Activated effector memory CD4-positive, alpha-beta T cell treated with Interleukin-2 at 50 U/mL for 16 hours (primary cell): ENCODE measurements at places on chromosomes 2 and 18.

DNA sequence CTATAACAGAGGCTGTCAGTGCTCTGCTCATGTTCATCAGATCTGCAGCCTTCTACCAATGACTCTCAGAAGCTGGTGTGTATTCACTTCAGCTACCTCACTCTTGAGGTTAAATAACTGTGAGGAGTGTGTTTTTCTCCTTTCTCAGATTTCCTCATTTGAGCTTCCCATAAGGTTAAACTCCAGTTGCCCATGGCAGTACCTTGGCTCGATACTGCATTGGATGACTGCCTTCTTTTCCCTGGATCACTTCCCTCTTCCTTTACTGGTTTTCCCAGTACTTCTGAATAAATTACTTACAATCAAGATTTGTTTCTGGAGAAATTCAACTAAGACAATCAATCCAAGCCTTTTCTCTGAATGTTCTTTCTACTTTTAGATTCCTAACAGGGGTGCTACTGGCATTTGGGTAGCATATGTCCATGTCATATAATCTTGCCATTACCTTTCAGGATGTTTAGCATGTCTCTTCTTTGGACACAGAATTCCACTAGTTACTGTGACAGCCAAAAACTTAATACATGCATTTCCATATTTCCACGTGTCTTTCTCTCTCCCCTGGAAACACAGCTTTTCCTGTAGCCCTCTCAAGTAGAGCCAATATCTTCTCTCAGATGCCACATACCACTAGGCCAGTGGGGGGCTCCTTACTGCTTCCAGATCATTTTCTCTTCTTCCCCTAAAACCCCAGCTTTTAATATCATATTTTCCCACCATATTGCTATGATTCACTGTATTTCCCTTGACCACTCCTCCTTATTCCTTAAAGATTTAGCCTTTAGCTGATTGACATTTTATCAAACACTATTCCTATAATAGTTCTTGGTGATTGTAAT, 15.0 kb upstream of the SPOPL start:
- no peak for DNase-seq

- DNase-seq = no peak
Measured at GRCh38 chr2:109694190-109694589, 80.0 kb downstream of the SOWAHC start.

GRCh38 chr2:149872638-149873150, 285.1 kb upstream of the MMADHC start:
- DNase-seq = no peak

- DNase-seq = no peak
Measured at GRCh38 chr18:50716902-50717301, 102.9 kb downstream of the MRO start.

DNA sequence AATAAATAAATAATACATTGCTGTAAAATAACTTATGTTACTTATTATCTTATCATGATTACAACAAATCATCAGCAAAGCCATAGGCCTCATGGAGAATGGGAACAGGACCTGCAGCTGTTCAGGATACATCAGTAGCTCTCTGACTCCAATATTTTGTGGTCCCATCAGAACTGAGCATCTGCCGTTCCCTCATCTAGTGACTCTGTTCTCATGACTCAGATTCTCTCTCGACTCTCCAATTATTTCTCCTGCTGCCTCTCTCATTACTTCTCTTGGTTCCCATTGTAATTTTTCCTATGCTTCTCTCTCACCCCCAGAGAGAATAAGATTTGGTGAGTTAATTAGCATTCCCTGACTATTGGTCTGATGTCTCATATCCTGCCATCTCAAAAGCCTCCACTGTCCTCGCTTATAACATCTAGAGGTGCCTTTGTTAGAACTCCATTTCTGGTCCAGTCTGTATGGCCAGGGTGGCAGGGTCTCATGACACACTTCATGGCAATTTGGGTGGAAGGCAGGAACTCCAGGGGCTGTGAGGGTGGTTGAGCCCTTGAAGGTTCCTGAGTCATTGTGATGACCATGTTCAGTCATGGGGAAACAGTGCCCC, 78.0 kb upstream of the TANC1 start:
- no peak for DNase-seq

- no peak for DNase-seq
Measured at GRCh38 chr2:238125127-238125885, 13.2 kb upstream of the KLHL30 start.

- no peak for DNase-seq
Measured at GRCh38 chr2:232562515-232563151, 12.1 kb downstream of the EIF4E2 start.

DNA sequence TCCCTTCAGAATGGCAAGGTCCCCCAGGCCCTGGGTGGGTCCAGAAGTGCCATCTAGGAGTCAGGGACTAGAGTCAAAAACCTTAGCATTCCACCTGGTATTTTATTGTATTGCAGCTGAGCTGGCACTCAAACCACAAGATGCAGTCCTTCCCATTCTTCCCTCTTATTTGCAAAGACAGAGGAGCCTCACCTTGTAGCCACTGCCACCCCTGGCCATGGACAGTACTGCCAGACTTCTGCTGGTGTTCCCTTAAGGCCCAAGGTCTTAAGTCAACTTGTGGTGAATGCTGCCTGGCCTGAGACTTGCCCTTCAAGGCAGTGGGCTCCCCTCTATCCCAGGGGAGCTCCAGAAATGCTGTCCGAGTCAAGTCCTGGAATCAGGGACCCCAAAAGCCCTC, 6.9 kb downstream of the UGT1A10 start:
- DNase-seq = no peak
